ENCODE measurements at places on chromosomes 5 and 9.

DNA sequence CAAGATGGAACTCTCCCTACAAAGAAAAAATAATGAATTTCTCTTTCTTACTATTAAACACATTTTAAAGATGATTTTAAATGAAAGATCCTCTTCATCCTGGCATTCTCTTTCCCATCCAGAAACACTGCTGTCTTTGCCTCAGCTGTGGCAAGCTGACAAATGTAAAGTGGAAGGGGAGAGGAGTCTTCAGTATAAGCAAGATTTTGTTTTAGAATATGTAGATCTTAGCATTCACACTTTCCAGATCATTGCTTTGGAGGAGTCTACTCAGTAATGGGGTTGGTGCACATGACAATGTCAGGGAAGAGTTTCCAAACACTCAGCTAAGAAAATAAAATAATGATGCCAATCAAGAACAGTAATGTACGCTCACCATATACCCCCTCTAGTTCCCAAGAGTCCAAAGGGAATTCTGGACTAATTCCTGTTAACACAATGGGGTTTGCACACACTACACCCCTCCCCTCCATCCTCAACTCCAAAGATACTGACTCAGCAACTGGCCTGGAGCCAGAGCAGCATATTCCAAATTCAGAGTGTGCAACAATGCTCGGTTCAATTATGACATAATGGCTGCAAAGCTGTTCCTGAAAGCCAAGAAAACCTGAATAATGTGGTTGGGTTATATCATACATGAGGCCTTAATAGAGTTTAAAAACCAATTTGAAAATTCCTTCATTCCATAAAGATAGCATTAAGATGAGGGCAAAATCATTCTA is 4.6 kb downstream of the C5orf63 start:
- DNase-seq: no peak

DNA sequence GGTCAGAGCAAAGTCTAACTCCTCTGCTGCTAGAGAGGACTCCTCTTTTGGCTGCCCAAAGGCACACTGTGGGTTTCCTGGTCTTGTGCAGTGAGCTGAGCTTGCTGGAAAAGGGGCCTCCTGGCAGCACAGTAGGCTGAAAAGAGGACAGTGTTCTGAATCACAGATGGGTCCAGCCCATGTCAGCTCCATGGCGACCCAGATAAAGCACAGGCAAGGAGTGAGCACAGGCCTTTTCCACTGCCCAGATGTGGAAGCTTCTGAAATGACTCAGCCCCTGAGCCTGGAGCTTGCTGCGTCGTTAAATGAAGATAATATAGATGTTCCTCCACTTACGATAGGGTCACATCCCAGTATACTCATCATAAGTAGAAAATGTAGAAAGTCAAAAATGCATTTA is 8.1 kb downstream of the CCDC180 start:
- no peak for DNase-seq

DNA sequence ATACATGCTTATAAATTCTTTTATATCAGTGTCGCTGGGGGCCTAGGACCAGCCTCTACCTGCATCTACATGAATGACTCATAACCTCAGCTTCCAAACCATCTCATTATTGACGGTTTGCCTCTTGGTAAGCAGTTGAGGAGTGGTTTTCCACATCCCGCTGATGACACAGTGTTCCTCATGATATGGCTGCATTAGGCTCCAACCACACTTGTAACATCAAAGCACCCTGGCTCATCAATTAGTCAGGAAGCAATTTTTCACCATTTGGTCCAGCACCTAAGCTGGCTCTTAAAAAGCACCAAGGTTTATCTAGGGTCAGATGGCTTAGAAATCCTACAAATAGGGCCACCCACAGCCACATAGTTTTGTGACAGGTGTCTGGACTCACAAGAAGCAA is 402.4 kb downstream of the ARHGEF28 start:
- DNase-seq: no peak

- peak; percentile 38 for DNase-seq
Observed at GRCh38 chr5:38831909-38832308, 13.9 kb upstream of the OSMR start.

DNA sequence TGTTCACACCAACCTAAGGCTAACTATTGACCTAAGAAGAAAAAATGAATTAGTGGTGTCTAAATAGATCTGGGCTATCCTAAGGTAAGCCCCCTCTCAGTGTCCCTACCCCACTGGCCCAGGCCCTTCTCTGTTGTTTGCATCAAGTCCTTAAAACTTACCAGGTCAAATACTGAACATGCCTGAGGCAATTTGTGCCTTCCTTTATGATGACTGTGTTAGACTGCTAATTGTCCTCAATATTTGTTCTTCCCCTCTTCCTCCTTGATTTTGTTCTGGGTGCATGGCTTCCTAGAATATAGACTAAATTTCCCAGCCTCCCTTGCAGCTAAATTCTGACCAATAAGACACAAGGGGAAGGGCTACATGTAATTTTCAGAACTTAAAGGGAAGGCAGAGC is 199.9 kb downstream of the ADAMTS12 start:
- DNase-seq: no peak

DNA sequence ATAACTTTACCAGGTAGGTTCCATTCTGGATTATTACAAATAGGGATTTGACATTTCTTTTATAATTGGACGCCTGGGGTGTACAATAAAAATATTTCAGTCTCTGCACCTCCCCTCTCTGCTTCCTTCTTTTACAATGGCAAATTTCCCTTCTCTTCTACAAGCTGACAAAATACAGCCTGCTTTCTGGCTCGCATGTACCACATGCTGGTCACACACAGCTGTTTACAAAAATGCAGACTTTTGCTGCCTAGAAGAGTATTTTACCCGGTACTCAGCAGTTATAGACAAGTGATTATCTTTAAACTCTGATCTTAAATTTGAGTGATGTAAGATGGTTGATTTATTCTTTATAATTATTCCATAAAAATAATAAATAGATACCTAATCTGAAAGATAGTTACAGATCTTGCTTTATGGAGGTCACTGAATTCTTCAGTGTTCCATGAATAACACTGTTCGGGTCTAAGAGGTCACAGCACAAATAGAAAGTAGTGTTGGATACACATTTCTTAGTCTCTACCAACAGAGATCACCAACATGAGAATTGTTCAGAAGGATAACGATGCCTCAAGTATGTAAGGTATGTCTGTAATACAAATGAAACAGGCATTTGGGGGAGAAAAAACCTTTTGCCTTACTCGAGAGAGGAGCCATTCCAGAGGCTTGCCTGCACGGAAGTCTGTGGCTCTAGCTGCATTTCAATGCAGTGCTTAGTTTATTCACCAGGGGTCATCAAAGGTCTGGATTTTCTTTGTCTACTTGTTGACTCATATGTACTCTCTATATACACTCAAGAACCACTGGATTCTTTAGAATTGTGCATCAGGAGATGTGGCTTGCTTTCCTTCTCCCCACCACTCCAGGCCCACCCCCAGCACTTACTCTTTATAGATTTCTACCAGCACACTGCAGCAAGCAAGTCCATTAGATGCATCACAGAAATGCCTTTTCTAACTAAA is 206.6 kb upstream of the RFX3 start:
- DNase-seq: peak; percentile 76

Data from hematopoietic multipotent progenitor cell treated with erythropoietin and hydrocortisone succinate and interleukin-3 and kit ligand, for 8 days (in vitro differentiated cells).